Left ventricle myocardium superior (tissue), 1 donor: ENCODE measurements at places on chromosomes 11 and 22.
A peak's percentile ranks its signal among the peaks of the same experiment; 100 is the strongest.

GRCh38 chr22:43859621-43860020 is 2.7 kb downstream of the SULT4A1 start:
- DNase-seq = no peak

GRCh38 chr11:124759266-124760204 is 2.6 kb downstream of the ESAM start:
- DNase-seq = peak; percentile 78

GRCh38 chr11:78223320-78223954 is 34.7 kb downstream of the USP35 start:
- DNase-seq = no peak

GRCh38 chr11:59865031-59865430 is 1.3 kb downstream of the TCN1 start:
- DNase-seq = no peak

DNA sequence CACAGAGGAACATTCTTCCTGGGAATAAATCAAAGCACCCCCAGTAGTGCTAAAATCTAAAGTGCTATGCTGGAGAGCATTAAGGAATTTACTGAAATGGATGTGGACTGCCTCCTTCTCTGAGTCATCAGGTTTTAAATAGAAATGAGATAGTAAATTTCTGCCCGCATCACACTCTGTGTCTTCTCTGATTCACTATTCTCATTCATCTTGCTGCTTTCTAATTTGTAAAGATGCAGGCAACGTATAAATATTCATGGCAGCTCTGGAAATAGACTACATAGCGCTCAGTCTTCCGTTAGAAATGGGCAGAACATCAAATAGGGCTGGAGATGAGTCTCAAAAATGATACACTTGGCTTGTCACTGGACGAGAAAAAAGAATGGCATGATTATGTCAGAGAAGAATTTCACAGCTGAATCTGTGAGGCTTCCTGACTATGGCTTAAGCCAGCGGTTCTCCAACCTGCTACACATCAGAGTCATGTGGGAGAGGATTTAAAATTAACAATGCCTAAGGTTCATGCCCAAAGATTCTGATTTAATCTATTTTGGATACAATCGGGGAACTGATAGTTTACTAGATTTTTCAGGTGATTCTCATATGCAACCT is 178.2 kb downstream of the LRRC4C start:
- no peak for DNase-seq

- DNase-seq = no peak
These were observed 207.8 kb upstream of the CCDC90B start for GRCh38 chr11:83493917-83494316.

DNA sequence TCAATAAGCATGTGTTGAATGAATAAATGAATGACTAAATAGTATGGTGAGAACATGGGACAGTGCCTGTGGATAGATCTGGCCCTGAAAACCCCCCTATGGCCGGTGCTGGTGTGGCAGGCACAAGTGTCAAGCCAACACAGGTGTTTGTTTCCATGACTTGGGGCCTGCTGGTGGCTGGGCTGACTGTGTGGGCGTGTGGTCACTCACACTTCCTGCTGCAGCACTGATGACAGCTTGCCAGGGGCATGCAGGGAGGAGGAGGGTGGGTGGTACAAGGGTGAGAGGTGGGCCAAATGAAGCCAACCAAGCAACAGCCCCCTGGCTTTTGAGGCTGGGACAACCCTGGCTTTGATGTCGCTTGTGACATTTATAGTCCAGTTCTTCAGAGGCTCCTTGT is 30.3 kb upstream of the ABCC8 start:
- DNase-seq = no peak

DNA sequence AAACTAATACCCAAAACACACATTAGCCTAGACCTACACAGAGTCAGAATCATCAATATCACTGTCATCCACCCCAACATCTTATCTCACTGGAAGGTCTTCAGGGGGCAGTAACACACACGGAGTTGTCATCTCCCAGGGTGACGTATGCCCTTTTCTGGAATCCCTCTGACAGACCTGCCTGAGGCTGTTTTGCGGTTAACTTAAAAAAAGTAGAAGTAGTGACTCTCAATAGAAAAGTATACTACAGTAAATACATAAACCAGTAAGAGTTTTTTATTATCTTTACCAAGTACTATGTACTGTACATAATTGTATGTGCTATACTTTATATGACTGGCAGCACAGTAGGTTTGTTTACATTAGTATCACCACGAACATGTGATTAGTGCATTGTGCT is 80.5 kb downstream of the PGR start:
- DNase-seq = no peak

- DNase-seq = no peak
These were observed 665.4 kb upstream of the CCDC90B start for GRCh38 chr11:83951521-83951920.

DNA sequence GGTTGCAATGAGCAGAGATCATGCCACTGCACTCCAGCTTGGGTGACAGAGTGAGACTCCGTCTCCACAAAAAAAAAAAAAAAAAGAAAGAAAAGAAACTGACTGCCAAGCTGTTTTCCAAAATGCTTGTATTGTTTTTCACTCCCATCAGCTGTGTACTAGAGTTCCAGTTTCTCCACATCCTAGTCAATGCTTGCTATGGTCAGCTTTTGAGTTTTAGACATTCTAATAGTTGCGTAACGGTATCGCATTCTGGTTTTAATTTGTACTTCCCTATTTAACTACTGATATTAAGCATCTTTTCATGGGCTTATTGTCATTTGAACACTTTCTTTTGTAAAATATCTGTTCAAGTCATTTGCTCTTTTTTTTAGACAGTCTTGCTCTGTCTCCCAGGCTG is 55.7 kb downstream of the TSPAN18 start:
- no peak for DNase-seq

DNA sequence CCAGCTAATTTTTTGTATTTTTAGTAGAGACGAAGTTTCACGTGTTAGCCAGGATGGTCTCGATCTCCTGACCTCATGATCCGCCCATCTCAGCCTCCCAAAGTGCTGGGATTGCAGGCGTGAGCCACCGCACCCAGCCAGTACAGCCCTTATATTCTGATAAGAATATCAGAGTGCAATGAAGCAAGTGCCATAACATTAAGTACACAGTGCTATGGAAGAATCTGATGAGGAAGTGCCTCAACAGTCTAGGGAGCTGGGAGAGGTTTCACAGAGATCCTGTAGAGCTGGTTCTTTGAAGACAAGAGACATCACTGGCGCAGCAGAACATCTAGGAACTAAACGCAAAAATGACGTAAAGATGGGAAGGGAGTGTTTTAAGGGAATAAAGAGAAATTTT is 2.1 kb downstream of the RTCB start:
- no peak for DNase-seq

- peak; percentile 15 for DNase-seq
These were observed 5.6 kb upstream of the APOBEC3H start for GRCh38 chr22:39091126-39092081.

DNA sequence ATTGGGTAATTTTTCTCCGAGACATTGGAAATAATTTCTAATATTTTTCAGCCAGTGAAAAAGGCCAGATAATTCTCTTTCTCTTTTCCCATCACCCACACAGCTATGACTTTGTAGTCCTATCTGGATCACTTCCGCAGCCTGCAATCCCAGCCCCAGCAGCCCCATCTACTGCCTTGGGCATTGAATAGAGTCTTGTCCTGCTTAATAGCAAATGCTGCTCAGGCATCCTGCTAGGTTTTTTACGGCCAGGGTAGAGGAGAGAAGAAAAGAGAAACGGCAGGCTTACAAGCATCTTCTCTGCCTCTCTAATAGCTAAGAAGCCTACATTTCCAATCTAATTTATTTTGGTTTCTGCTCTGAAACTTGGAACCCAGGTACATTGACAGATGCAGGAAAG is 154.3 kb upstream of the B3GAT1 start:
- no peak for DNase-seq

DNA sequence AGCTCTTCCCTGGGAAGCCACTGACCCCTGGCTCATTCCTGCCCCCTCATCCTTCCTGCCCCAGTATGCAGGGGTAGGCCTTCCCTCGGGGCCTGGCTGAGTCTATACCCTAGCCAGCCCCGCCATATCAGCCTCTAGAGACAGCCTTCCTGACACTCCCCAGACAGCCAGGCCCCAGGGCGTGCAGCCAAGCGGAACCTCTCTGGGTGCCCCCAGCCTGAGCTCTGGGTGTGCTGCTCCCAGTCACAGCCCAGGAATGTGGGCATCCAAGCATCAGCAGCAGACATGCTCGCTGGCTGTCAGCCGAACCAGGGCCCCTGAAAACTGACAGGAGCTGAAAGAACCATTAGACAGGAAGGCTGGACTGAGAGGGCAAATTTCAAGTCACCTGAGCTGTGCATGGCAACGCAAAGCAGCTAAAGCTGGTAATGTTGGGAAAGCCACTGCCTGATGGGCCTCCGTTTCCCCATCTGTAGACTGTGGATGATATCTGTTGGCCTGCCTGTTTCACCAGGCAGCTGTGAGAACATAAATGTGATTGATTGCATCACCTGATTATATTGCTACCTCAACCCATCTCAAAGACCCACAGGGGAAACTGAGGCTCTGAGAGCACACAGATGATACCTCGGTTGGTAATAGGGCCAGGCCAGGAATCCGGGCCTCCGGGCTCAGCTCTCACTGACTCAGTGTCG is 93.2 kb downstream of the LRRC32 start:
- DNase-seq = peak; percentile 90

- no peak for DNase-seq
These were observed 419.5 kb upstream of the TENM4 start for GRCh38 chr11:79860336-79860735.

DNA sequence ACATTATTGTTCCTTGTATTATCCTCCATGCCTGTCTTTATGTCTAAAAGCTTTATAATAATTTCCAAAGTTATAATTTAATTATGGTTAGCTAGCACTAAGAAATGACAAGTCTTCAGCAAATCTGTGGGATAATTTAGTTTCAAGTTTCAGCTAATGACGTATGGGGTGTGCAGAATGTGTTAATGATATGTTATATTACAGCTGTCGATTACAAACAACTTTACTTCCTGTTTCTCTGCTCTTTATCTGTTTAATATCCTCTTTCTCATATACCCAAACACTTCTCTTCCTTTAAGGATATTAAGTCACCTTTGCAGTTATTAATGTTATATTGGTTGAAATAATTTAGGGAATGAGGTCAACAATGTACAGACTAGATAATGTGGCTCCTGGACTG is 161.8 kb downstream of the CASP12 start:
- DNase-seq = no peak
